GM18507 (cell line): ENCODE measurements at places on chromosomes 1 and 21.

GRCh38 chr1:53644909-53645689 is 93.9 kb downstream of the GLIS1 start:
- no peak for DNase-seq

DNA sequence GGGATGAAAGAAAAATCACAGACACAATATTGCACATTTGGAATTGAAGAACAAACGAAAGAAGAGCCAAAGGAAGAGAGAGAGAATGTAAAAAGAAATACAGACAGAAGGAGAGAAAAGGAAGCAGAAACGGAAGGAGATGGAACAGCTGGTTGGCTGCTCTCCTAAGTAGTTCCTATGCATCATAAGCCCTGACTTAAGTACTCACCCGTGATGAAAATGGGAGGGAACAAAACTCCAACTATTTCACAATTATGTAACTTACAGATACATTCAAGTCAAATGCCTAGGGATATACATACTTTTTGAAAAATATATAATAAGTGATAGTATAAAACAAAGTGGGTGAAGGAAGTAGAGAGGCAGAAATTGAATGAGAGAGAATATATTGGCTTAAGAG is 88.5 kb downstream of the TTLL7 start:
- no peak for DNase-seq

GRCh38 chr1:92989936-92990583 is 28.8 kb upstream of the DIPK1A start:
- no peak for DNase-seq

- DNase-seq: no peak
Measured at GRCh38 chr1:59004755-59005154, 220.9 kb upstream of the JUN start.

GRCh38 chr1:19480282-19480681 is 5.1 kb downstream of the CAPZB start:
- DNase-seq: no peak

DNA sequence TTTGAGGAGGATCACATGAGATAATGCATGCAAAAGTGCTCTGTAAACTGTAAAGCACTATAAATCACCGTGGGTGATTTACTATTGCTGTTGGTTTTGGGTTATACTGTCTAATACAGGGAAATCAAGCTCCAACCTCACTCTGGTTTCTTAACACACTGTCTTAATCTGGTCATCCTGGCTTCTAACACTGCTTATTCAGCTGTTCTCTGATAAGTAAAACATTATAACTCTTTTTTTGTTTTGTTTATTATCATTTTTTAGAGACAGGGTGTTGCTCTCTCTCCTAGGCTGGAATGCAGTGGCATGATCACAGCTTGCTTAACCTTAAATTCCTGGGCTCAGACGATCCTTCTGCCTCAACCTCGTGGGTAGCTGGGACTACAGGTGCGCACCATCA is 21.9 kb upstream of the LSM10 start:
- DNase-seq: no peak

- DNase-seq: no peak
Measured at GRCh38 chr1:212539737-212540430, 68.7 kb upstream of the ATF3 start.

GRCh38 chr1:24960071-24960801 is 30.2 kb upstream of the RUNX3 start:
- DNase-seq: no peak

DNA sequence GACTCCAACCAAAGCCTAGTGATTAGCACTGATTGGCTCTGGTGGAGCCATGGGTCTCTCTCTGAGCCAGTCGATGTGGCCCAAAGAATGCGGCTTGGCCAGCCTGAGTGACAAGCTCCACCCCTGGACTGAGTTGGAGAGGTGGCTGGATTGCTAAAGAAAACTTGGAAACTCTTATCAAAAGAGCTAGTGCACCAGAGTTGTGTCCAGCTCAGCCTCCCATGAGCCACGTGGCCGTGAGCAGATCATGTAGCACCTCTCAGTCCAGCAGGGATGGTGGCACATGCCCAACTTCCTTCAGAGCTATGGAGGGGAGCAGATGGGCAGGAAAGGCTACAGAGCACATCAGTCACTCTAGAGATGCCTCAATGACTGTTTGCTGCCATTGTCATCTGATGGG is 142.8 kb upstream of the VAMP3 start:
- DNase-seq: no peak

GRCh38 chr1:209823143-209824041 is 4.4 kb upstream of the UTP25 start:
- peak; percentile 12 for DNase-seq

DNA sequence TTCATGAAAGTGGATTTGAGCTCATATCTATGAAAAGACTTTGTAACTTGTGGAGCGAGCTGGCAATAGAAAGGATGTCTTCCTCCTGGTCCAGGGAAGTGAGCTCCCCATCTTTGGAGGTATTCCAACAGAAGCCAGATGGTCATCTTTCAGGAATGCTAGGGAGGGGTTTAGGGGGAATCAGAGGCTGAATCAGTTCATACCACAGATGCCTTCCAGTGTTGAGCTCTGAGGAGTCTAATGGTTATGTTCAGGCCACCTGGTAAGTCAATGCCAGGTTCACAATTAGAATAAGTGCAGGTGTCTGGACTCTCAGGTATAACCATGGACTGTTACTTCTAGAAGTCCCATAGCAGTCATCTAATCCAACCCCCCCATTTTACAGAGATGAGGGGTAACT is 119.1 kb downstream of the ACTL8 start:
- no peak for DNase-seq

DNA sequence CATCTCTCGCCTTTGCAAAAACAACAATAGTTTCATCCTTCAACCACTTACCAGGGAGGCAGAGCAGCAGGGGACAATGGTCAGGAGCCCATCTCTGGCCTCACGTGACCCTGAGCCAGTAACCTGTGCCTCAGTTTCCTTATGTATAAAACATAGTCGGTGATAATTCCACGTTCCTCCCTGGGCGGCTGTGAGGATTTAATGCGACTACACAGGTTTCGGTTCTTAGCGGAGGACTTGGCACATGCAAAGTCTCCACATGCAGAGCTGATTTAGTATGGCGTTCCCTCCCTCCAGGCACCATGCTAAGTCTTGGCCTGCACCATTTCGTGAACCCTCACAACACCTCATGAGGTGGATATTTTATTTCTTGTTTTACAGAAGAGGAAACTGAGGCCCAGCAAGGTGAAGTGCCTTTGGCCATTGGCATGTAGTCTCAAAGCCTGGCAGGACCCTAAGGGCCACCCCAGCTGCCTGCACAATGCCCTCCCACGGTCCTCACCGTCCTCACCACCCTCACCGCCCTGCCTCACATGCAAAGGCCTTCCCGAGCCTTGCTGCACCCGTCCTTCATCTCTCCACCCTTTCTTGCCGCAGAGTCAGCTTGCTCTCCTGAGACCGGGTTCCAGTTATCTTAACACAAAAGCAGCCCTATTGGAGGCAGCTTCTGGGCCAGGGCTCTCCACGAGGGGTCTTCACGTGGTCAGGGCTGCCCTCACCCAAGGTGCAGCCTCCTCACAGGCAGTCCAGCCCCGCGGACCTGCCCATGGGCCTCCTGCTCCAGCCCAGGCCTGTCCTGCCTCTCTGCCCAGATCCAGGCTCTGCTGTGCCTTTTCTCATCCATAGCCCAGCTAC is 48.9 kb downstream of the SYF2 start:
- no peak for DNase-seq

DNA sequence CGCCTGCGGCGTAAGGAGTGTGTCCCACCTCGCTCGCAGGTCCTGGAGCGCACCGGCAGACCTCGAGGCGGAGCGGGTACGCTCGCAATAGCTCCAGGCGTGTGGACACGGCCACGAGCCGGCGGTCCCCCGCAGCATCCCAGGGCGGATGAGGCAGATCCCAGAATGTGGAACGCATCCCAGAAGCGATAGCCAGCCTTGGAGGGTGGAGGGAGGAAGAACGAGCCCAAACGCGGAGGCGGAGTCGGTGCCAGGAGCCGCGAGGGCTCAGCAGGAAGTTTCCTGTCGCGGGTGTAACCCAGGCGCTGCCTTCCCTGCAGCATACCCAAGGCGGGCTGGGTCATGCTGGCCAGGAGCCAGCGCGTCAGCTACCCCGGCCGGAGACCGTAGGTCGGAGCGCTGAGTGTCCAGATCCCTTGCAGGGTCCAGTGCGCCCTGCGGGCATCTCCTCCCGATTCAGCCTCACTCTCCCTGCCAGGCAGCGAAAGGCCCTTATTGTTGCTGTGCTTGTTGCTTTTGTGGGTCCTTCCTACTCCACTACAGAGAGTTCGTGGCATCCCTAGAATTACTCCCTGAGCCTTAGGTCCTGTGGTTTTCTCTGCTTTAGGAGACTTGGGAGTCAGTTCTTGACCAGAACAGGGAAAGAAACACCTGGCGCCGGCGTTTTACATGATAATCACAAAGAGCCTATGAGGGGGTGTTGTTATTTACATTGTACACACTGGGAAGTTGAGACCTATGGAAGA is 27.7 kb downstream of the STYXL2 start:
- no peak for DNase-seq

GRCh38 chr21:41653243-41653953 is 113.5 kb downstream of the RIPK4 start:
- no peak for DNase-seq

- no peak for DNase-seq
Measured at GRCh38 chr1:48077795-48078222, 80.6 kb upstream of the TRABD2B start.

DNA sequence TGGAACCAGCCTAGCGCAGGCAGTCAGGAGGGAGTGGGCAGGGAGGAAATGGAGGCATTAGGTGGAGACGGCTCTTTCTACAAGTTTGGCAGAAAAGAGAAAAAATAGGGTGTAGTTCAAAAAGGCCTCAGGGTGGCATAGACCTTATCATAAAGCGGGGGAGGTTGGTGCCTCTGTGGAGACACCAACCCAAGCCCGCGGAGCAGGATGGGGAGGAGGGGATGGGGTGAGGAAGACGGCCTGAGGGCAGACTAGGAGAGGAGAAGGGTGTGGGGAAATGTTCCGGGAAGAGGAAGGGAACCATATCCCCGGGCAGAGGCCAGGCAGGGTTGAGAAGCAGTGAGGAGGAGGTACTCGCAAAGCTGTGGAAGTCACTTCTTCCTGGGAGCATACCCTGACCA is 17.4 kb upstream of the SHE start:
- no peak for DNase-seq

DNA sequence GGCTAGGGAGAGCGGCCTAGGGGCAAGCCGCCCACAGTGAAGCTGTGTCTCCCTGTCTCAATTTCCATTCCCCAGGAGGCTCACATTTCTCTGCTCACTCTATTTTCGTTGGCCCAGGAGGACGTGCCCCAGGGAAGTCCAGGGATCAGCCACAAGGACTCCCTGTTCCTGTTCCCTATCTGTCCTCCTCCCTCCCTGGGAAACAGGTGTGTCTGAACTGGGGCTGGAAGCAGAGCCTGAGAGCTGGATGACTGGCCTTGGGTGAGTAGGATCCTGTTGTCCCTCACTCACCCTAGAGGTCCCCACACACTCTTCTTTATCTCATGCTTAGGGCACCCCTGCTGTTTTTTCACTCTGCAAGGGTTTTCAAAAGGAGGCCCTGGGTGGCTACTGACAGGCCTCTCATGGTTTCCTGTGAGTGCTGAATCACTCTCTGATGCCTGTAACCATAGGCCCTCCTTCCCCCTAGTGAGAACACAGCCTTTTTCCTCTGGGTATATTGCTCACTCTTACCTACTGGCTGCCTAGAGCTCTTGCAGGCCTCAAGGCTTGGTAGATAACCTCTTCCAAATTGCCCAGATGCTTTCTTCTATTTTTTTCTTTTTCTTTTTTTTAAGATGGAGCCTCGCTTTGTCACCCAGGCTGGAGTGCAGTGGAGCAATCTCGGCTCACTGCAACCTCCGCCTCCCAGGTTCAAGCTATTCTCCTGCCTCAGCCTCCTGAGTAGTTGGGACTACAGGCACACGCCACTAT is 3.3 kb upstream of the UTP11 start:
- DNase-seq: no peak

- DNase-seq: no peak
Measured at GRCh38 chr21:26844258-26845065, 747 bp downstream of the ADAMTS1 start.
